ENCODE measurements at places on chromosomes 11 and 22.

DNA sequence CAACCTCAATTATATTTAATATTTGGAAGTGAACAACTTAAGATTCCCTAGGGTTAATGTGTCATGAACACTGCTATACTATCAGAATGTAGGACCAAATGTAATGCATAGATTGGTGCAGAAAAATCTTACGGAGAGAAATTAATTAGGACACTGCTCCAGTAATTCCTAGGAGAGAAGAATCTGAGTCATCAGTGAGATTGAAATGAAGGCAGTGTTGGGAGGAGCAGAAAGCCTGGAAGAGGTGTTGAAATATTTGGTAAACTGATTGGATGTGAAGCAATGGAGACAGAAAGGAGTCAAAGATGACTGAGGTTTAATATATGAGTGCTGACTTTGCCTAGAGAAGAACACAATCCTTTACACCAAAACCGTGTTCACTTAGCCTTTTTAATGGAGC lies 836.0 kb downstream of the FAM181B start:
- DNase-seq = no peak

DNA sequence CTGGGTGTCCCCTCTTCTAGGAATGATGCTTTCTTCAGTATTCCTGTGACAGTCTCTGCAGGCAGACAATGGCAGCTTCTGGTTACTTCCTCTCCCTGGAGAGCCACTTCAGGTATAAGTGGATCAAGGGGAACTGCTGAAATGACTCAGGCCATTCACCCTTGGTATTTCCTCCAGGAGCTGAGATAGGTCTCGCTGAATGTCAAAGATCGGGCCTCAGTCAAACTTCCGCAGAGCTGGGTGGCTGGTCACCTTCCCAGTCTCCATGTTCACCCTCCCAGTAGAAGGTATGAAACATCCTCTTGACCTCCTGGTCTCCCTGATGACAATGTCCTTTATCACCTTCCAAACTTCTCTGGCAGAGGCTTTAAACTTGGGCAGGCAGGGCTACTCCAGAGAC lies 1.8 kb upstream of the ANKK1 start:
- DNase-seq = no peak

DNA sequence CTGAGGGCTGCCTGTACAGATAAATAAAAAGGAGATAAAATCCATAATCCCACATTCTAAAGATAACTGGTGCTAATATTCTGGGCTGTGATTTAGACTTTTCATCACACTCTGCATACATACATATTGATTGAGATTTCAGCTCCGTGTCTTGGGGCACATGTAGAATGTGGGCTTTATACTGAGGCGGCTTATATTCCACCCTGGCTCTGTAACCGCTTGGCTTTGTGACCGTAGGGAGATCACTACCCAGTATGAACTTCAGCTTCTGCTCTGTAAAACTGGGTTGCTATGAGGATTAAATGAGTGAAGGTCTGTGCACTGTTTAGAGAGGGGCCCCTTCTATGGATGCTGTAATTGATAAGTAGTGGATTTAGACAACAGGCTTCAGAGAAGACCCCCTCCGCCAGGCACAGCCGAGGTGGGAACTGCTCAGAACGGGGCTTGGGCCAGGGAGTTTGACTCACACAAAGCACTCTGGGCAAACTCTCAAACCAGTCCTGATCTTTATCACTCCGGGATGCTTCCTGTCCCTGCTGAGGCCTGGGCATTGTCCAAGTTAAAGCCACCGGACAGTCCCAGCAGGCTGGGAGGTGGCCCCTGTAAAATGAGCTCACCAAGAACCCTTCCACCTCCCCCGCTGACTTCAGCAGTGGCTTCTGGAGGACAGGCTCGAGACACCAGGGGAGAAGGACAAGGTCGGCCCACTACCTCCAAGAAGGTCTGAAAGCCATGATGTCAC lies 17.2 kb downstream of the KIAA1671 start:
- DNase-seq = no peak

GRCh38 chr11:5291207-5291838 lies 10.4 kb downstream of the OR51B4 start:
- no peak for DNase-seq

DNA sequence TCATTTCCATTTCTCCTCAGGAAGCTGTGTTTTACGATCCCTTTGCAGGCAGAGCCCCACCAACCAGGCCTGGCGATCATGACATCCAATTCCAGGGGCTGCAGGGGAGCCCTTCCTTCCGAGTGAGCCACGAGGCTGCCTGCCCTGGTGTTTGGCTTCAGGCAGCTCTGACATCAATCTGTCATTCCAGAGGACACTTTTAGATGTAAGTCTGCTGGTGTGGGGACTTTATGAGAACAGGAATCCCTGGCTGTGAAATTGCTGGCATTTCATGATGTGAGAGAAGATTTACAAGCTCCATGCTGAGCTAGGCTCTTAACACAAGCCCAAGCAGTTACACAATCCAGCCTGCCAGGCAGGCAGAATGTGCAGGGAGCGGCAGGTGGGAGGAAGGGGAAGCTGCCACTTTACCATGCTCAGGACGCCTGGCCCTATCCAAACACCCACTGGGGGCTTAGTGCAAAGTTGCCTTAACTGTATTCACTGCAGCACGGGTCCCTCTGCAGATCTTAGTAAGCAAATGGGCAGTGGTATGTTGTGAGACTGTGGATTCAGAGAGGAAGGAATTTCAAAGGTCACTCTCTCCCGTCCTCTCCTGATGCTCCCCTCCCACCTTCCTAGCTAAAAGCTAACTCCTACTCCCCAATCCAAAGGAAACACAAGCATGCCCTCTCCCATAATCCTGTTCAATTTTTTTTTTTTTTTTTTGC lies 43.4 kb upstream of the MICAL2 start:
- DNase-seq = no peak

GRCh38 chr22:45493286-45493771 lies 9.4 kb upstream of the FBLN1 start:
- no peak for DNase-seq

- no peak for DNase-seq
Observed at GRCh38 chr11:1232021-1232882, 9.4 kb downstream of the MUC5B start.

DNA sequence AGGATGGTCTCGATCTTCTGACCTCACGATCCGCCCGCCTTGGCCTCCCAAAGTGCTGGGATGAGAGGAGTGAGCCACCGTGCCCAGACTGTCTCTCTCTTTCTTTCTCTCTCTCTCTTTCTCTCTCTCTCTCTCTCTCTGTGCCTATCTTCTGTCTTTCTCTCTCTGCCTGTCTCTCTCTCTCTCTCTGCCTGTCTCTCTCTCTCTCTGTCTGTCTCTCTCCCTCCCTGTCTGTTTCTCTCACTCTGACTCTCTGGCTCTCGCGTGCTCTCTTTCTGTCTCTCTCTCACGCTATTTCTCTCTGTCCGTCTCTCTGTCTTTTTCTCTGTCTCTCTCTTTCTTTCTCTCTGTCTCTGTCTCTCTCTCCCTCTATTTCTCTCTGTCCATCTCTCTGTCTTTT lies 3911.2 kb upstream of the OR11H1 start:
- DNase-seq = no peak

DNA sequence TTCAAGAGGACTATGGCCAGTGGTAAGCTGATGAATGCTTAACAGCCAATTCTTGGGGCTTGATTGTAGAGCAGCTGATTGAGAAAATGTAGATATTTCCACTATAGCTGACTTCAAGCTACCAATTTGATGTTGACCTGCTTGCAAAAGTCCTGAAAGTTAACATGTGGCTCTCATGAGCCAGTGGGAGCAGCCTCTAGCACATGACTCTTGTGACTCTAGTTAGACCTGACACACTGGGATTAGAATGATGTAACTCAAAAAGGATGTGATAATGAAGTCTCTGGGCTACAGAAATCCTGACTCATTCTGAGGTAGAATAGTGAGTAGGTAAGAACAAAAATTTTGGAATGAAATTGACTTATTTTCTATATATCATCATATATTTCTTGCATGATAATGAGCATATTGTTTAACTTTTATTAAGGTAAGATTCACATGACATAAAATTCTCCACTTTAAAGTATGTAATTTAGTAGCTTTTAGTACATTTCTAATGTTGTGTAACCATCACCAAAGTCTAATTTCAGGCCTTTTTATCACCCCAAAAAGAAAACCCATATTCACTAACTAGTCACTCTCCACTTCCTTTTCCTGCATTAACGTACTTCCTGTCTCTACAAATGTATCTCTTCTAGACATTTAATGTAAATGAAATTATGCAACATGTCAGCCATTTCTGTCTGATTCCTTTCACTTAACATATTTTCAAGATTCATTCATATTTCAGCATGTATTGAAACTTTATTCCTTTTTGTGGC lies 16.1 kb upstream of the OR52H1 start:
- no peak for DNase-seq

DNA sequence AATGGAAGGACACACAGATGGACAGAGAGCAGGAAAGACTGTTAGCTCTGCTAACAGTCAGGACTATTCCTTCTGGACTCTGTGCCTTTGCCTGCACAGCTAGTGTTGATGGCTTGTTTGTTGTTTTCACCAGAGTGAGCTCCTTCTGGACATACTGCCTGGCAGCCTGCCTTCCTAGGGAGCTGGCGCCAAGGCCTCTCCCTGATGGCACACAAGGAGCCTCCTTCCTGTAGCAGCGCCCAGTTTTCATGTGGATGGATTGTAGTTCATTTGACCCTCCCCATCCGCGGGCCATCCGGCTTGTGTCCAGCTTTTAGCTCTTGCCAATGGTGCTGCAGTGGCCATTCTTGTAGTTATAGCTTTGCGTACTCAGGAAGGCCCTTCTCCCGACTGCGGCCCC lies 16.6 kb upstream of the BCR start:
- DNase-seq = no peak

DNA sequence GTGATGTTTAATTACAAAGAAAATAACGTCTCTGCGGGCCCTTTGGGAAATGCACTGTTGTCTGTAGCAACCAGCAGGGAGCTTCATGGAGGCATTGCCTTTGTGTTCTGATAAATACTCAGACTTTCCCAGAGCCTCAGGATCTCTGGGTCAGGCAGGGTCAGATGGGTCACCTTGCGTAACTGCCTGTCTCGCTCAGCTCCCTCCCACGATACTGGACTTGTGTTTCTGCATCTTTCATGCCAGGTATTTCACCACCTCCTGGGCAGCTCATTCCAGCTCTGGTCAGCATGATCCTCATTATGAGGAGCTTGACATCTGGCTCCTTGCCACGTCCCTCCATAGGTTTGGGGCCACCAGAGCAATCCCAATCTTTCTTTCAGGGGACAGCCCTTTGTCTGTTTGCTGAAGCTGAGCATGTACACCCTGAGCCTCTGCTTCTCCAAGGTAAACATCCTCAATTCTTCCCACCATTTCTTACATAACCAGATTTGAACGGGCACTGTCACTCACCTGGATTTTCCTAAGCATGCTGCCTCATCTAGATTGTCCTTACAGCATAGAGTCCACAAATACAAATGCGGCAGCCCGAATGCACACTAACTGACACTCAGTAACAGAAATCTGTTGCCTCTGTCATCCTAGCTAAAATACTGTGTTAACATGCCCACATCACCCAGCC lies 162.3 kb downstream of the LARGE1 start:
- no peak for DNase-seq

DNA sequence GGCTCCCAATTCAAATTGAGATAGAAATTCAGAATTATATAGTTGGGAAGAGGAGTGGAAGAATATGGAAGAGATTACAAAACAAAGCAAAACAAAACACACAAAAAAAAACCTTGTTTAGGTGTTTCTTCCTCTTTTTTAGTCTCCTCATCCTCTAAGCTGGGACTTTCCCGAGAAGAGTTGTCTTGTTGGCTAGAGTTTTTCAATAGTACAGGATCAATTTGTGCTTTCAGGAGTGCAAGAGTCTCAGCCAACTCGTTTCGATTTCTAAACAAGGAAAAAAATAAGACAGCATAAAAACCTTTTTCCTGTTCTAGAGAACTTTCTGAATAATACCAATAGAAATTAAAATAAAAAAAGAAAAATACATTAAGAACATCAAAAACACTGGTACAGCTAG lies 87.8 kb upstream of the CLNS1A start:
- no peak for DNase-seq

DNA sequence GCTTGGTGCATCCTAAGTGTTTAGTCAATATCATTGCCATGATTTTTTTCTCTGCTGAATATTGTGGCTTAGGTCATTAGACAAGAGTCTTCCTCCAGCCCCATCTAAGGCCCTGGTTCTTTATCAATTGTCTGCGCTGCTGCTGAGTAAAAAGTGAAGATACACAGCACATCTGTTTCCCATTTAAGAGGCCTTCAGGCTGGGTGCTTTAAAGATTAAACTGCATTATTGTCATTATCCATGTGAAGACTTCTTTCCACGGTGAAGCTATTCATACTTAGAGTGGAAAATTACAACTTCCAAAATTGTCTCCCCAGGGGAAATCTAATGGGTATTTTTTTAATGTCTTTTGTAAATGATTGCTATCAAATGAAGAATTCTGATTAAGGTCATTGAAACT lies 719.8 kb upstream of the LRRC4C start:
- no peak for DNase-seq

DNA sequence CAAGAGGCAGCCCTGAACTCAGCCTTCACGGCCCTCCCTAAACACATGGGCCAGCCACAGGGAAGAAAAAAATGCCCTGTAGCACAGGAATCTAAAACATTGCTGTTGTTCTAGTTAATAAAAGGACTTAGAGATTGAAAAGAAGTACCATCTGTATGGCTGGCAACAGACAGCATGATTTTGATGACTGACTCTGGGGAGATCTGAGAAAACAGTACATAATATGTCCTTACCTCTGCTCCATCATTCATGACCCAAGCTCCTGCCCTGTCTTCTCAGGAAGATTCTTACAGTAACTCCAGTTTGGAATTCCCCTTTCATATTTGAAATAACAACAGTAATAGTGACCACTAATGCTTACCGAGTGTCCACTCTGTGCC lies 244.2 kb downstream of the ETS1 start:
- no peak for DNase-seq

DNA sequence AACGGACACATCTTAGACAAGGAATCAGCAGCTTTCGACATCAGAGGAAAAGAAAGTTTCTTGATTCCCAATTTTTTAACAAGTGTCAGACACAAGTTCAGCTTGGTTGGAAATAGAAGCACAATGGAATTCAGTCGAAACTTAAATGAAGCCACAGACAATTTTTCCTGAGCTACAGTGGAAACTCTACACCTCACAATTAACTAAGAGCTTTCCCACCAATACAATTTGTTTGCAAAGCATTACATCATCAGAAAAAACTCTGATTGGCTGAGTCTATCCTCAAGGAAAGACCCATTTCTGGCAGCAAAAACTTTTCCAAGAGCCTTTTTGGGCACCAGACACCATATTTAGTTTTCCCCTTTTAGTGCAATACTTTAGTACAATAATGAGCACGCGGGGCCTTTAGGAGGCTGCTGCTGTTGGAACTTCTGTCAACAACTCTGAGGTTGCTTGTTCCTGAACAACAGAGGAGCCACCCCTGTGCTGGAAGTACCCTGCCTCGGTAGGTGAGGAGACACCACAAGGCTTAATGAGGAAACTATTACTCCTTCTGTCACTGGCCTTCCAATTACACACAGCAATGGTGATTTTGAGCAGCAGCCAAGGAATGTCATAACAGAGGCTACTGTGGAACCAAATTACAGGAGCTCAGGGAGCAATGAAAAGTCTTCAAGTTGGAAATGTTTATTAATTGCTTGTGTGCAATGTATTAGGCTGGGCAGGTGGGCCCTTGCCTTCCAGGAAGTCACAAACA lies 61.9 kb upstream of the BARX2 start:
- DNase-seq = no peak
